ENCODE measurements at places on chromosomes 3 and 15.

DNA sequence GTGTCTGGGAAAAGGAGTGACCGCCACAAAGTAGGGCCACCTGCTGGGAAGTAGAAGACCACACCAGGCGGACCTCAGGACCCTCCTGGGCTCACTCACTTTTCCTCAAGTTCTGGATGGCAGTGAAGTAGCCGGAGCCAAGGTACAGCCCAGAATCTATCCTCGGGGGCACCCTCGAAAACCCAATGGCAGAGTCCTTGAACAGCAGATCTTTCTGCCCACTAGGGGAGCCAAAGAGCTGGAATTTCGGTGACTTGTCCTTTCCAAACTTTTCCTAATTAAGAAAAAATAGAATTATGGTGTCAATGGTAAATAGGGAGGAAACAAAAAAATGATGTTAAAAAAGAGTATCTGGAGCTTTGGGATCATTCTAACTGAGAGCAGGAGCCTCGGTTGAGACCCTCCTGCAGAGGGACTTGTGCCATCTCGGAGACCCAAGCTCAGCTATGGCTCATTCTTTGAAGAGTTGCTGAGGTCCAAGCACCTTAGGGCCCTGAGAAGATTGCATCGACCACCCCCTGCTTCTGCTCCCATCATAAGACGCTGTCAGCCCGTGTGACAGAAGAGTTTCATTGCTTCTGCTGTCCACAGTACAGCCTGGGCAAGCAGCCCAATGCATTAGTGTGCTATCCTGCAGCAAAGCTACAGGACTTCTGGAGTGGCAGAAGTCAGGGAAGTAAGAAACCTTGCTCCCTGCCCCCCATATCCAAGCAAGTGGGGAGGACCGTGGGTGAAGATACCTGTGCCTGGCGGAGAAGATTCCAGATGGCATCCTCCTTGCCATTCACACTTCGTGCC is 14.8 kb downstream of the LTF start:
- DNase-seq, result no peak

DNA sequence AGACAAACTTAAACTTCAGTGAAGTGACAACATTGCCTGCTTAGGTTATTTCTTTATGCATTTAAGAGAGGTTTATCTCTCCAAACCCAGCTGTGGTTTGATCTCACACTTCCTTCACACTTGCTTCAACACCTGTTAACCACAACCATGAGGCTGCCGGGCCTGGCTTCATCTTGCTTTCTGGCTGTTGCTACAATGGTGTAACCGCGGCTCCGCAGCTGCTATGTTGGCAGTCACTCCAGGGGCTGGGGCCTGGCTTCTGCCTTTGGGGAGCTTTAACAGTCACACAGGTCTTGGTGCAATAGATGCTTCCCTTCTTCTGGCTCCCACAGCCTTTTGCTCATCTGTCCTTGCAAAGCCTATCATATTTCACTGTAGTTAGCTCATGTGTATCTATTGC is 72.9 kb upstream of the MNS1 start:
- peak; percentile 62 for DNase-seq

DNA sequence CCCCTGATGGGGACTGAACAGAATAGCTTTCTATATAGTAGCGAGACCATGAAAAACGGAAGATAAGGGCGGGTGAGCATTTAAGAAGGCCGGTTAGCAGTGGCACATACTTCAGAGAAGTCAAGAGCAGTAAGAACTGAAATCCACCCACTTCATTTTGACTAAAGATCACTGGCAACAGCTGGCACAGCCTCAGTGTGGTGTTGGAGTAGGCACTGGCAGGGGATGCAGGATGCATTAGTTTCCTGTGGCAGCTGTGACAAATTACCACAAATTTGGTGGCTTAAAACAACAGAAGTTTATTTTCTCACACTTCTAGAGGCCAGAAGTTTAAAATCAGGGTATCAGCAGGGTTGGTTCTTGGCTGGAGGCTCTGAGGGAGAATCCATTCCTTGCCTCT is 176.5 kb downstream of the ADAMTSL3 start:
- DNase-seq, result no peak

GRCh38 chr15:53401503-53401902 is 358.0 kb downstream of the WDR72 start:
- DNase-seq, result no peak

DNA sequence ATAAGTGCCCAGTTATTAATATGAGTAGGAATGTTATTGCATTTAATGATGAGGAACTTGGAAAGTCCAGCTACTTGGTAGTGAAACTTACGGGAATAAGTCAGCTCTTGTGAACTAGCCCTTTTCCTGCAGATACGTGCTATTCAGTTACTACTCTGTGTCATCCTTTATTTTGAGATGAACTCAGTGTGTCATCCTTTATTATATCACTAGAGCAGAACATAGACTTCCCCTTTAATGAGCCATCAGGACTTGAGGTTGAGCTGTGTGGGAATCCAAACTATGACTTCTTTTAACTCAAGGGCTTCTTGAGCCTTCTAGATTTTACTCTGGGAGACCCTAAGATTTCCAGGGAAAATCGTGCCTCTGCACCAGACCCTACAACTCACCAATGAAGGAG is 3.6 kb downstream of the ACTC1 start:
- DNase-seq, result no peak

DNA sequence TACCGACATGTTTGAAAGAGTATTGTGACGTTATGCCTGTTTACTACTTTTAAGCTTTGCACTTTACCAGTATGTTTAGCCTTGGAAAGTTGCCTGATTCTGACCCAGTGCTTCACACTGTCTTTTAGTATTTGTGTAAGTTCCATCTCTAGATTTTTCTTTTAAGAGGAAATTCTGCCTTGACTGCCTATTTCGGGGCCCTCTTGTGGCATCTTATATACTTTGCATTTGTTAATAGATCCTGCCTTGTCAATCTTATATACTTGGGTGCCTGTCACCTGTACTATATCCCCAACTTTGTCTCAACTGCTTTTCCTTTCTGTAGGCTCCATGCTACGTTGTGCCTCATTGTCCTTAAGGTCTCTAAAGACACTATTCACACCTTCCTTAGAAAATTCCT is 244.6 kb downstream of the STXBP5L start:
- DNase-seq, result no peak

GRCh38 chr3:44870375-44871061 is 3.9 kb upstream of the TGM4 start:
- no peak for DNase-seq

DNA sequence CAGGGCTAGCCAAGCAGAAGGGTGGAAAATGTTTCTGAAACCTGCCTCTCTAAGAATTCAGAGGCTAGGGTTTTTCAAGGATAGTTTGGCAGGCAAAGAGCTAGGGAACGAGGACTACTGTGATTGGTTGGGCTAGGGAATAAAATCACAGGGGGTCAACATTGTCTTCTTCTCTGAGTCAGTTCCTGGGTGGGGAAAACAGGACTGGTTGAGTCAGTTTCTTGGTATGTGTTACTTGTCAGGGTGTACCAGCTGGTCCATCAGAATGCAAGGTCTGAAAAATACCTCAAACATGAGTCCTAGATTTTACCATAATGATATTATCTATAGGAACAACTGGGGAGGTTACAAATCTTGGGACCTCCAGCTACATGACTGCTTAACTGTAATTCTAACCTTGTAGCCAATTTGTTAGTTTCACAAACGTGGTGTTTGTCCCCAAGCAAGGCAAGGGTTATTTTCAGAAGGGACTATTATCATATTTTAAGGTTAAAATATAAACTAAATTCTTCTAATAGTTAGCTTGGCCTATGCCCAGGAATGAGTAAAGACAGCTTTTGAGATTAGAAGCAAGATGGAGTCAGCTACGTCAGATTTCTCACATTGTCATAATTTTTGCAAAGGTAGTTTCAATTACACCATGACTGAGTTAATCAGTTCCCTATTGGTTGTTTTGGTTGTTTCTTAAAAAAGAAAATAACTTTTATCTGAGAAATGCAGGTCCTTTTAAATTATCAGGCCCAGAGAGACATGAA is 231.5 kb downstream of the ALCAM start:
- DNase-seq, result peak; percentile 88

DNA sequence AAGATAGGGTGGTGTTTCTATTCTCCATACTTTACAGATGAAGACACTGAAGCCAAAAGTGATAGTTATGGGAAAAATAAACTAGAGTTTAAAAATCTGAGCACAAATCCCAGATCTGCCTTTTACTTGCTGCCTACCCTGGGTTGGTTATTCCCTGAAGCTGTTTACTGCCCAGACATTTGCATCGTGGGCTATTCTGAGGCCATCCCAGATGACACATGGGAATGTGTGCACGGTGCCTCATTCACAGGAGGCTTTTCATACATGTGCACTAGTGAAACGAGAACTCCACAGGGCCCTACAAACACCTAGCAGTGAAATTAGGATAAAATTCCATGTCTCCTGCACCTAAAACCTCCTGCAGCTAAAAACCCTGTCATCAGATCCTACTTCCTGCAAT is 17.5 kb downstream of the MYO5C start:
- DNase-seq, result no peak

GRCh38 chr15:56232058-56232457 is 11.6 kb downstream of the RFX7 start:
- no peak for DNase-seq

GRCh38 chr15:101579631-101580163 is 72.5 kb downstream of the TM2D3 start:
- no peak for DNase-seq

GRCh38 chr3:182981038-182981380 is 671 bp upstream of the DCUN1D1 start:
- no peak for DNase-seq

- DNase-seq, result peak; percentile 6
Measured at GRCh38 chr3:23807424-23808015, 1.8 kb downstream of the UBE2E1 start.

GRCh38 chr15:68584756-68585573 is 6.2 kb downstream of the CORO2B start:
- DNase-seq, result no peak

- DNase-seq, result peak; percentile 99
Measured at GRCh38 chr3:62587579-62588031, 214.3 kb upstream of the FEZF2 start.

GRCh38 chr3:164352991-164353390 is 725.3 kb downstream of the SI start:
- DNase-seq, result no peak

DNA sequence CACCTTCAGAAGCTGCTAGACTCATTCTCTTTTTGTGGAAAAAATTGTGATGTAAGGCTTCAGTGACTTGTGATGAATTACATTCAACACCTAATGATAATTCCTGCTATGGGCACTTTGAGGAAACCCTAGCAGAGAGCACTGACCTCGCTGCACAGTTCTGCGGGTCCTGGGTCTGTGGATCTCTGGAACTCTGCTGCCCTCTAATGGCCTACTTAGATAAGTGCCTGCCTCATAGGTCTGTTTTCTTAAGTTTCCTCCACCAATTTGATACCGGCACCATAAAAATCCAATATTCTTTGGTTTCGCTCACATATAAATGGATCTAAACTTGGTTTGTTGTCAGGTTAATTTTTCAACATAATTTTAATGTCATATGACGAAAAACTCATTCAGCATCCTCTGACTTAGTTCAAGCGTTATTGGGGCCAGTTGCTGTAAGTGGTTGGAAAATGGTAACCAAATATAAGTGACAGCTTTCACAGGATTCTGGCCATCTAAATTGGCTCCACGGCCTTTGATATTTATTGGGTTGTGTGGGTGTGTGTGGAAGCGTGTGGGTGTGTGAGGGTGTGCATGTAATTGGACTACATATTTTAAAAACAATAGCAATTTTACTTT is 10.4 kb downstream of the SLITRK3 start:
- DNase-seq, result peak; percentile 8

GRCh38 chr3:112568642-112569041 is 6.8 kb downstream of the SLC35A5 start:
- DNase-seq, result no peak

DNA sequence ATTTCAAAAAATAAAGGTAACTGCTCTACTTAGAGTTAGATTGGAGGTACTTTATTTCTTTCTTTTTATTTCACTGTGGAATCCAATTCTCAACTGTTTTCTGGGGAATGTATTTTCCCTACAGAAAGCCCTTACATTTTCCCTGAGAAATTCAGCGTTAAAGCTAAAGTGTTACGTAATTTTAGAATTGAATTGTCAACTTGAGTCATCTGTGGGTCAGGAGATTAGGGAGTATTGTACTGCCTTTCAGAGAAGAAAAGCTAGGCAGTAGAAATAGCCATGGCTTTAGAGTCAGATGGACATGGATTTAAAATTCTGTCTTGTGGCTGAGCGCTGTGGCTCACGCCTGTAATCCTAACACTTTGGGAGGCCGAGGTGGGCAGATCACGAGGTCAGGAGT is 728.6 kb downstream of the ROBO1 start:
- peak; percentile 57 for DNase-seq

DNA sequence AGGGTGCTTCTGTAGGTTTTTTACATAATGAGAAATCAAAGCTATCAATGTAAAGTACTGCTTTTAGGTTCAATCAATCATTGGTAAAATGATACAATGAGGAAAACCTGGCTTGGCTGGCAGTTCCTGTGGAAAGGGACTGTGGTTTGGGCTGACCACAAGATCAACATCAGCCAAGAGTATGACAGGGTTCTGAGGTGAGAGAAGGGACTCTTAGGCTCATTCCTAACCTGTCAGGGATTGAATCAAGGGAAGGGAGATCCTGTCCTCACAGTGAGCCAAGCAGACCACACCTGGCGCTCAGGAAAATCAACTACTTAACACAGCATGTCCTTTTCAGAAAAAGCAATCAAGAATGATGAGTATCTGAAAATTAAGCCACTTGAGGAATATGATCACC is 111.1 kb downstream of the MAGI1 start:
- no peak for DNase-seq

- no peak for DNase-seq
Measured at GRCh38 chr3:129054605-129055104, 5.9 kb upstream of the GP9 start.

DNA sequence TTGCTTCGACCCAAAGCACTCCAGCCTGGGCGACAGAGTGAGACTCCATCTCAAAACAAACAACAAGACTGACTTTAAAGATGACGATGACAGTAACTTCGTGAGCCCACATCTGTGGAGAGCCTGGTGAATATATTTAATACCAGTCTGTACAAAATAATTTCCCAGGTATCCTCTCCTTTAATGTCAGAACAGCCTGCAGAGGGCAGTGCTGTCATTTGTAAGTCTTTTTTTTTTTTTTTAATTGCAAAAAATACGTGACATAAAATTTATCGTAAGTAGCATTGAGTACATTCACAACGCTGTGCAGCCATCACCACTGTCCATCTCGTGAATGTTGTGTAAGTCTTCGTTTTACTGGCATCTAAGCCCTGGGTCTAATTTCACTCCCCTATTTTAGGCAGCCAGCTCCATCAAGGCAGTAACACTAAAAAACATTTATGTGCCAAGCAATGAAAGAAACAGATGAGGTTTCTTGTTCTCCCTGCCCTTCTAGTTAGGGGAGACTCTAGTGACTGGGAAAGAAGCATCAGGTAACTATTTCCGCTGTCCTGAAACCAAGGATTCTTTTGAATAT is 1.4 kb downstream of the HTD2 start:
- DNase-seq, result peak; percentile 29

- DNase-seq, result peak; percentile 4
Measured at GRCh38 chr15:44501768-44502366, 35.1 kb upstream of the EIF3J start.

- DNase-seq, result no peak
Measured at GRCh38 chr15:26103002-26103404, 239.9 kb upstream of the ATP10A start.

DNA sequence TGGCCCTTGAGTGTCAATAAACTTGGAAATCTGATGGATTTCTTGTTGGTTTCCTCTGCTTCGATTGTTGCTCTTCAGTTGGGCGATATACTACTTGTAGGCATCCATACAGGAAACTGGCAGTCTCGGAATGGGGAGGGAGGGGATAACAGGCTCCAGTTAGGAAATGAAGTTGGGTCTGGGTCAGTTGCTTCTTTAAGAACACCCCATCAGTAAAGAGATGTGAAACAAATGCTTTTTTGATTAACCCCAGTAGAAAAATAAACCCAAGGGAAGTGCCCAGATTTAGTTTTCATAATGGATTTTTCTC is 681 bp downstream of the CHMP2B start:
- no peak for DNase-seq

Measured in skeletal muscle cell (primary cell).